LHCN-M2 (cell line): ENCODE measurements at places on chromosomes 11 and 22.

- DNase-seq: no peak
Measured at GRCh38 chr22:19629331-19629719, 85.0 kb upstream of the SEPTIN5 start.

DNA sequence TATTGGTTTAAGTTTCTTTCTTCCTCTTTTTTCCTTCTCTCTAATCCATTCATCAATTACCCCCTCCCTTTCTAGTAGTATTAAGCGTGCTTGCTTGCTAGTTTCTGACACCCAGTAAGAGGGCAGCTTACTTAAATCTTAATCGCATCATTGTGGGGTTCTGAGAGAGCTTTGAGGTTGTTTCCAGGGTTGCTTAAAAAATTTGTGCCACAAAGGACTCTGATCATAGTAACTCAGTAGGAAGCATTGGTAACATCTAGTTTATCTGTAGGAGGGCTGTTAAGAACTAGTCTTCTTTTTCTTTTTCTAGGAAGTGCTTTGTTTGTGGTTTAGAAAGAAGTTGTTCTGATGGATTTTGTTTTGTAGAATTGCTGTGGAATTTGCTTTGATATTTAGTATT is 45.3 kb downstream of the TMEM135 start:
- no peak for DNase-seq

- no peak for DNase-seq
Measured at GRCh38 chr11:704781-705645, 1.0 kb upstream of the EPS8L2 start.

- DNase-seq: no peak
Measured at GRCh38 chr11:134880788-134881187, 468.7 kb upstream of the B3GAT1 start.

GRCh38 chr11:123122852-123123251 is 60.9 kb upstream of the HSPA8 start:
- DNase-seq: peak; percentile 71

DNA sequence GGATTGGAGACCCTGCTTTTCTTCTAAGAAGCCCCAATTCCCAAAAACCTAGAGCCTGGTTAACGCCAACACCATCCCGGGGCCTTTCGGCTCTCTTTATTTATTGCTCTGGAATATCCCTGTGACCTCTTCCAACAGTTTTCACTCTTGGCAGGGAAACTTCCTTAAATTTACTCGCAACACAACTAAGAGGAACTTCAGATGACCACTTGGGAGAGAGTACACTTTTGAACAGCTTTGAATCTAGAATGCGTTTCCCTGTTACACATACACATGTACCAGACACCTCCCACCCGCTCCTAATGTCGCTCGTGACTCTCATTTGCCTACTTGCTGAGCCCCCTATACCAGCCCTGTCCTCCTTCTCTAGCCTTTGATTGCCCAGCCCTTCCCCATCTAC is 19.4 kb downstream of the TUBA8 start:
- no peak for DNase-seq

DNA sequence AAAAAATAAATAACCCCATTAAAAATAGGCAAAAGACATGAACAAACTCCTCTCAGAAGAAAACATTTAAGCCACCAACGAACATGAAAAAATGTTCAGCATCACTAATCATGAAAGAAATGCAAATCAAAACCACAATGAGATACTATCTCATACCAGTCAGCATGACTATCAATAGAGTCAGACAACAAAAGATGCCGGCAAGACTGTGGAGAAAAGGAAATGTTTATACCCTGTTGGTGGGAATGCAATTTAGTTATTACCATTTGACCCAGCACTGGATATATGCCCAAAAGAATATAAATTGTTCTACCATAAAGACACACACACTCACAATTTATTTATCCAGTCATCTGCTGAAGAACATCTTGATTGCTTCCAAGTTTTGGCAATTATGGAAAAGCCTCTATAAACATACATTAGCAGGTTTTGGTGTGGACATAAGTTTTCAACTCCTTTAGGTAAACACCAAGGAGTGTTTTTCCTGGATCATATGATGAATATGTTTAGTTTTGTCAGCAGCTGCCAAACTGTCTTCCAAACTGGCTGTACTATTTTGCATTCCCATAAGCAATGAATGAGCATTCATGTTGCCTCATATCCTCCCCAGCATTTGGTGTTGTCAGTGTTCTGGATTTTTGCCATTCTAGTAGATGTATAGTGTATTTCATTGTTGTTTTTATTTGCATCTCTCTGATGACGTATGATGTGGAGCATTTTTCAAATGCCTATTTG is 28.0 kb downstream of the OR8D1 start:
- peak; percentile 85 for DNase-seq

DNA sequence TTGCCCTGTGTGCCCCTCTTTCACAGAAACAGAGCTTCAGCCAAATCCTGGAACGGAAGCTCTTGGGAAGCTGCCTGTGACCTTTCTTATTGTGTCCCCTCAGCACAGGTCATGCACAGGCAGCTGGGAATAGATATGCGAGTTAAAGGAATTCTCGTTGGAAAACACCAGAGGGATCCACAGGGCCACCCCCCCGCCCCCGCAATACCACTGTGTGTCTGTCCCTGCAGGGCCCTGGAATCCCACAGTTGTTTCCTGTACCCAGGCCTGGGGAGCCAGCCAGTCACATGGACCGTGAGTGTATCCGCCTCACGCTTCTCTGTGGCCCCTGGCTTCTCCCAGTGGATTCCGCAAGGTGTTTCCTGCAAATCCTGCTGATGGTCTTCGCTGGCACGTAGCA is 29.0 kb downstream of the TIMP3 start:
- no peak for DNase-seq

DNA sequence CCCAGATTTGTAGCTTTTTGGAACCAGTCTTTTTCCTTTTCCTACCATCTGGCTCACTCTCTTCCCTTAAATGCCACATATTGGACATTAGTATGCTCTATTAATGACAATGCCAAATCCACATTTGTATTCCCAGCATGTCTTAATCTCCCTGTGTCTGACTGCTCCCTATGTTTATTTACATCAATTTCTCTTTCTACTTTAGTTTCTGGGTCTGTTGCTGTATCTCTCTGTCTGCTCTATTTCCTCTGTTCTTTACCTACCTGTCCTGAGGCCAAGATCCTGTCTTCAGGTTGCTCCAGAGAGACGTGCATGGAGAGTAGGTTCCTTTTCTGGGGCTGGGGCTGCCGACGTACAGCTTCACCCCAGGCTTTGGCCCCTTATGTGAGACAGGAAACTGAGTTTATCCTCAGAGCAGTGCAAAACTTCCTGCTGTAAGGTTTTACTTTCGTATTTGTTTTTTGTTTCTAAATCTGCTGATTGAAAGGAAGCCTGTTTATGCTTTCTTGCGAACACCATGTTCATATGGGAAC is 25.6 kb downstream of the OR2AG2 start:
- no peak for DNase-seq

- no peak for DNase-seq
Measured at GRCh38 chr22:23181721-23182308, 1.5 kb downstream of the BCR start.

DNA sequence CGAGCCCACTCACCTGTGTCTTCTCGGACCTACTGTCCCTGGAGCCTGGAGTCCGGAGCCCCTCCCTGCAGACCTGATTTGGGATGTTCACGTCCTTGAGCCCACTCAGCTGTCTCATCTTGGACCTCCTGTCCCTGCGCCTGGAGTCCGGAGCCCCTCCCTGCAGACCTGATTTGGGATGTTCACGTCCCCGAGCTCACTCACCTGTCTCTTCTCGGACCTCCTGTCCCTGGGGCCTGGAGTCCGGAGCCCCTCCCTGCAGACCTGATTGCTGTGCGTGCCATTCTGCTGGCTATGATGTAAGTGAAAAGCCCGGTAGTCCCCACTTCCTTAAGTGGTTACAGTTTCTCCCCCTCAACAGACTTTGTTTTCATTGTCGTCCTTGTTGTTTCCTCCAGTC is 867.1 kb downstream of the BRD1 start:
- no peak for DNase-seq

- DNase-seq: peak; percentile 91
Measured at GRCh38 chr11:15123849-15124248, 9.1 kb downstream of the INSC start.
